ENCODE measurements at places on chromosomes 5 and 9.

DNA sequence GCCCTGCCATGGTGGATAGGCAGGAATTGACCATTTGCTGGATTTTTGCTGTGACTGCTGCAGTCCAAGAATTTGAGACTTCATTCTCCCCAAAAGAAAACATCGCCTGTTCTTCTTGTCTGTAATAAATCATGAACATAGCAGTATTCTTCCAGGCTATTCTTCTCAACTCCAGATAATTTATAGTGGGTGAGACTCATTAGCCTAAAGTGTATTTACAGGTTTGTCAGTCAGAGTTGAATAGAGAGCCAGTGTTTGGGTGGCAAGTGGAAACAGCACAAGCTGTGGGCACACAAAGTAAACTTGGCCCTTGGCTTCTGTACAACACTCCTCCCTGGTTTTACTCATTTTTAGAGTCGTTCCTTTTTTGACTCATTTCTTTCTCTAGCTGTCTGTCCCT is 128.2 kb upstream of the VCAN start:
- DNase-seq: no peak

GRCh38 chr9:35026671-35027070 is 37.1 kb downstream of the DNAJB5 start:
- DNase-seq: no peak

- no peak for DNase-seq
Observed at GRCh38 chr9:36781533-36781932, 208.8 kb downstream of the MELK start.

DNA sequence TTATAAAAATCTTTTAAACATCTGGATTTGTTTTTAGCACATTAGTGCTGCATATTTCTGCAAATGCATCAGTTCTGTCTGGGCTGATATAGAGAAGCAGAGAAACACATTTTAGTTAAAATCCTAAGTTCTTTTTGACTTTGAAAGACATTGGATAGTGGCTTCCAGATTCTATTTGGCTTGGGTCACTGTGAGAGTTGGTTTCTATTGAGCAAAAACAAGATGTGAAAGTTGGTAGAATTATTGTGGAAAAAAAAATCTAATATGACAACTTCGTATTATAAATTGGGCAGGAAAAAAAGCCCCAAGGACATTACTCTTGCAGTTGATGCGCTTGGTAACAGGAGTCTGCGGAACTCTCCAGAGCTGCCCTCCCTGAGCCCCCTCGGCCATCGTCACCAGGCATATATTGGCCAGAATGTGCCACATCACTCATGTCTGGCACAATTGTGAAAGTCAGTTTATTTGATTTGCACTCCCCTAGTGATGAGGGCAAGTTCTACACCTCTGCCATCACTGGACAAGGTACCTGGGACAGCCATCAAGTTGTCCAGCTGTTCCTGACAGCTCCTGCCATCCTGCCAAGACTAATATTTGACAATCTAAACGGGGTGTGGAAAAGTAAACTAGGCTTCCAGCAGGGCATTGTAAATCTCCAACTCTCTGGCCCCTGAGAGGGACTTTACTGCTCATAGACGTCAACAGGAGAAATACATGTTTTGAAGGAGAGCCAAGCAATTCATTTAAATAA is 334.5 kb downstream of the TENT4A start:
- no peak for DNase-seq

DNA sequence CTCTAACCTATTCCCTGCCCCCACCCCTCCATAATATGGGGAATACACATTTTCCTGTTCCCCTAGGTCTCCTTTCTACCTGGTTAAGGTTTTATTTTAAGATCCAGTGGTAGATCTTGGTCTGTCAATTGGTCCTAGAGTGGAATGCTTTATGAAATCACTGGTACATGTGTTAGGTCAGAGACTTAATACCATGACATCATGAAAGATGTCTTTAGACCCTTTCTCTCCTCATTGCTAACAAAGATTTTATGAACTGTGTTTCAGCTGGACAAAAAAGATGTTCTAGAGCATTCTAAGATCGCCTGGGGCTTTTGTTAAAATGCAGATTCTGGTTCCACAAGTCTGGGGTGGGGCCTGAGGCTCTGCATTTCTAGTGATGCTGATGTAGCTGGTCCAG is 9.1 kb downstream of the GSN start:
- DNase-seq: no peak

GRCh38 chr5:131677115-131677514 is 42.1 kb upstream of the RAPGEF6 start:
- DNase-seq: peak; percentile 17

DNA sequence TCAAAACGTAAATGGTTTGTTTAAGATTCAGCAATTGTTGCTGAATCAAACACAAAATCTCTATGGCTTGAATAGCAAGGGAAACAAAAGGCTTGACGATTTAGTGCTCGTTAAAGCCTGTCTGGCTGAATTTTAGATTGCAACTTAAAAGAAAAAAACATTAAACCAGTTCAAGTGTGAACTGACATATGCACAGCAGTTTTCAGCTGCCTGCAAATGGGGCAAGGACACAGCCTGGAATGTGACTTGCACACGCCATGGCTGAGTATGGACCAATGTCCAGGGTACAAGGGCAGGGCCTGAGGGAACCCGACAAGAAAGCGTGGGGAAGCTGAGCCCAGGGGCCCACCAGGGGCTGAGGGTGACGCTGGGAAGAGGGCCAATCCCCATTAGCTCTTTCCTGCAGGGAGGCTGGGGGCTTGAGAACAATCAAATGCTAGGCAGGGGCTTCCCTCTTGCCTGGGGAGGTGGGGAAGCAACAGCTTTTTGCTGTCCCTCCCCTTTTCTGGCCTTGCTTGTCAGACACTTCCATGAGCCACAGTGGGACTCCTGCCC is 89.6 kb upstream of the LRRTM2 start:
- DNase-seq: no peak

DNA sequence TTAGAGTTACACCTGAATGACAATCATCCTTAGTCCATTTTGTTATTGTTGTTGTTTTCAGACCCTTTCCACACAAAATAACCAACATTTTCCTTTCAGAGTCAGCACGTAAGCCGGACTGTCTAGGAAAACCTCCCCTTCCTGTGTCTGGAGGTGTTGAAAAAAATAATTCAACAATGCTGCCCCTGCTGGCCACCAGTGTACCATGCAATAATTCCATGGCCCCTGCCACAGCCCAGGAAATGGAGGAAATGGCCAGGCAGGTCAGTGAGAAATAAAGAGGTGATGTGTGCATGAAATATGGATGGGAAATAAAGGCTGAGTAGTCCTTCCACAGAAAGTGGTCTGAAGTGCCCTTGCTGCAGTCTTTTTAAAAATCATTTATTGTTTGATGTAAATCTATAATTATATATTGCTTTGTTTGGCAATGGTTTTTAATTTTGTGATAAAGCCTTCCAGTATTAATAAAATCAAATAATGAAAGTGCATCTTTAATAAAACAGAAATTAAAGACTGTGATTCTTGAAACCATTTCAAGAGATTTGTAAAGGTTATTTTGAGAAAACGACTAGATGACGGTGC is 152.8 kb upstream of the PAPPA start:
- peak; percentile 6 for DNase-seq

DNA sequence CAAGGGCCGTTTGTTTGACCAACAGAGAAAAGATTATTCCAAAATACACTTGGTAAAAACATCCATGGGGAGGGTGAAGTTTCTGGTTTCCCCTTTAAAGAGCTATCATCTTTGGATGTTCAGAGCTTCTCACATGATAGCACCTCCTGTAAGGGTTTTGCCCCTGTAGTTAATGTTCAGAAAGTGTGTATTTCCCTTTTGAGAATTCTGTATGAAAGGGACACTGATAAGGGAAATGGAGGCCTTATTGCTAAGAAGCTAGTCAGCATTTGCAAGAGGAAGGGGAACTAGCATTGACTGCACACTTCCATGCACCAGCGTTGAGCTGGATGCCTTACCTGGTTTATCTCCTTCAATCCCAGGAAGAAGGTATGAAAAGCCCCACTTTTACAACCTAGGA is 31.5 kb upstream of the C5orf58 start:
- no peak for DNase-seq

- no peak for DNase-seq
Observed at GRCh38 chr9:93319301-93319991, 132.0 kb upstream of the FAM120A start.

- no peak for DNase-seq
Observed at GRCh38 chr9:2964470-2964869, 120.6 kb upstream of the PUM3 start.

All from activated CD4-positive, alpha-beta T cell treated with anti-CD3 and anti-CD28 coated beads, Interleukin-2, Interleukin-4, amounts not matched to agents 100 ng/mL and 50 ng/mL, durations not matched to agents 16 hours and 8 hours (primary cell).